ENCODE measurements at places on chromosomes 12 and 14.

DNA sequence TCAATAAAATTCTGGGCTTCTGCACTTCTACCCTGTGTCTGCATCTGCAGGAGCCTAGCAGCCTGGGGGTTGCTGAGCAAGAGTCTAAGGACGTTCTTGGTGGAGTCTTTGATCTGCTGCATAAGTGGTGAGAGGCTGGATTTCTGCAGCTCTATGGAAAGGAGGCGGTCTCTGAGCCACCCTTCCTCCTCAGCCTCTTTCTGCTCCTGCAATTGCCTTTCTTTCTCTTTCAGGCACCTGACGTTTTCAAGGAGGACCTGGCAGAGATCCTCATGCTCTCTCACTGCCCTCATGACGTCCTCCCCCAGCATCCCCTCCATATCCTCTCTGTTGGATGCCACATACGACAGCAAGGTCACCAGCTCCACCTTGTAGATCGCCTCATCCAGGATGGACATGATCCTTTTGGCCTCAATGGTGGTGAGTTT lies 13.6 kb upstream of the TPCN1 start:
- no peak for DNase-seq

DNA sequence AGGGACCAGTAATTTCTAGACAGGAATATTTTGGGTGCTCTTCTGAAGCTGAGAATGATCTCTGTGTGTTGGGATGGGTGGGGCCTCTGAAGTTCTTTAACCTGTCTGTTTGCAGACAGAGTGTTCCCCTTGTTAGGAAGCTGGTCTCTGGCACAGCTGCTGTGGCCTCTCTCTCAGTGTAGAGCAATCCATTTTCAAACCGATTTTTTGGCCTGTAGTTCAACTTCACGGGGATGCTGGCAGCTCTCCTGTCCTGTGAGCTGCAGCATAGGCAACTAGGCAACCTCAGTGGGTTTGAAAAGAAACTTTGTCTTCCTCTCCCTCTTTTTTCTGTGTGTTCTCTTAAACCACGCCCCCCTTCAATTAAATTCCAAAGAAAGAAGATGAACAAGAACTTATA lies 69.1 kb downstream of the SMOC1 start:
- DNase-seq: no peak

DNA sequence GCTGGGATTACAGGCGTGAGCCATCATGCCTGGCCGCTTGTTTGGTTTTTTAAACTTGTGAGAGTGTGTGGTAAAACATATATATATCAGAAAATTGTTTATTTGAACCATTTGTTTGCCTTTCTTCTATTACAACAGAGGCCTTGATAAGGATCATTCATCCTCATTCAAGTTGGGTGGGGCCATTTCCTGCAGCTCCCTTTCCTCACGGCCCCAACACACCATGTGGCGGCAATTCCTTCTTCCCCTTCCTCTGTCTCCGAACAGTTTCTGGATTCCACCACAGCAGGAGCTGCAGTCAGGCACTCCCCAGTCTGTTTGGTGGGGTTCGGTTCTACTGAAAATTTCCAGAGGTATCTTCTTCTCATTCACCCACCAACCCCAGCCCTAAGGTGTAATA lies 42.0 kb upstream of the RASSF3 start:
- DNase-seq: no peak

GRCh38 chr12:80864046-80864735 lies 73.5 kb downstream of the LIN7A start:
- no peak for DNase-seq

- DNase-seq: no peak
Measured at GRCh38 chr14:103199124-103199523, 75.9 kb downstream of the TNFAIP2 start.

GRCh38 chr12:102638777-102639176 lies 158.4 kb upstream of the IGF1 start:
- no peak for DNase-seq

DNA sequence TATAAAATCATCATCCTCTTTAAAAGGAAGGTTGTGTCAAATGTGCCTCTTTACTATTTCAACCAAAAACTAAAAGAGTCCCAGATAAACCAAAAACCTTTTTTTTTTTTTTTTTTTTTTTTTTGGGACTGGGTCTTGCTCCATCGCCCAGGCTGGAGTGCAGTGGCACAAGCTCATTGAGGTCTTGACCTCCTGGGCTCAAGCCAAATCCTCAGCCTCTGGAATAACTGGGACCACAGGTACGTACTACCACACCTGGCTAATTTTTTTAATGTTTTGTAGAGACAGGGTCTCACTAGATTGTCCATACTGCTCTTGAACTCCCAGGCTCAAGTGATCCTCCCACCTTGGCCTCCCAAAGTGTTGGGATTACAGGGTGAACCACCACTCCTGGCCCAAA lies 16.4 kb upstream of the SELPLG start:
- no peak for DNase-seq

- no peak for DNase-seq
Measured at GRCh38 chr12:7973457-7973825, 37.5 kb upstream of the SLC2A3 start.

DNA sequence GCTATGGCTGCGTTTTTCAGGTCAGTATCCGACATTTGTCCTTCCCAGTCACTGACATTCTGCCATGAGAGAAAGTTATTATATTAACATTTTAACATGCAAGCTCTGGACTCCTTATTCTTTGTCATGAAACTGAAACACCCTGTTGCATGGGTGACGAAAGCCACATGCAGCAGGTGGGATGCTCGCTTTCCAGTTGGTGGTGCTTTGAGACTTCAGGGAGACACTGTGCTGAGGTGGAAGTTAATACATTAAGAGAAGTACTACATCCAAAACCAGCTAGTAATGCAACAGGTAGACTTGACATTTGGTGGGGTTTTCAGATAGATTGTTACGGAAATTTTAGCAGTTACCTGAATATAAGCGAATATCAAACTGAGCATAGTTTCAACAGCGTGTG lies 32.8 kb upstream of the AMN start:
- no peak for DNase-seq

- DNase-seq: peak; percentile 95
Measured at GRCh38 chr12:8823565-8824300, 1.3 kb downstream of the A2ML1 start.

- DNase-seq: no peak
Measured at GRCh38 chr14:26867171-26867757, 269.4 kb upstream of the NOVA1 start.

GRCh38 chr12:96720363-96720705 lies 186.7 kb upstream of the NEDD1 start:
- no peak for DNase-seq

DNA sequence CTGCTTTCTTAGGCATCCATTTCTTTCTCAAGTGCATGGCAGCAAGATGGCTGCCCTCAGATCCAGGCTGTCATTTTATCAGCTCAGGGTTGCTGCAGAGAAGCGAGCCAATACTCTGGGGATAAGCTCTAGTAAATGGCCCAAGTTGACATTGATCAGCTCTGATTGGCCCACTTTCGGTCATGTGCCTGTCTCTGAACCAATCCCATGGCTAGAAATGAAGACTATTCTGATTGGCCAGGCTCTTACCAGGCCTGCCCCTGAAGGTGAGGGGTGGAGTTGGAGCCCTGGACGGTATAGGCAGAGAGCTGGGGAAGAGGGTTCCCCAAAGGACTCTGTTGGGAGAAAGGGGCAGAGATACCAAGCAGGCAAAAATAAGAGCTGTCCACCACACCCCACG lies 41.4 kb downstream of the MYO1H start:
- no peak for DNase-seq

DNA sequence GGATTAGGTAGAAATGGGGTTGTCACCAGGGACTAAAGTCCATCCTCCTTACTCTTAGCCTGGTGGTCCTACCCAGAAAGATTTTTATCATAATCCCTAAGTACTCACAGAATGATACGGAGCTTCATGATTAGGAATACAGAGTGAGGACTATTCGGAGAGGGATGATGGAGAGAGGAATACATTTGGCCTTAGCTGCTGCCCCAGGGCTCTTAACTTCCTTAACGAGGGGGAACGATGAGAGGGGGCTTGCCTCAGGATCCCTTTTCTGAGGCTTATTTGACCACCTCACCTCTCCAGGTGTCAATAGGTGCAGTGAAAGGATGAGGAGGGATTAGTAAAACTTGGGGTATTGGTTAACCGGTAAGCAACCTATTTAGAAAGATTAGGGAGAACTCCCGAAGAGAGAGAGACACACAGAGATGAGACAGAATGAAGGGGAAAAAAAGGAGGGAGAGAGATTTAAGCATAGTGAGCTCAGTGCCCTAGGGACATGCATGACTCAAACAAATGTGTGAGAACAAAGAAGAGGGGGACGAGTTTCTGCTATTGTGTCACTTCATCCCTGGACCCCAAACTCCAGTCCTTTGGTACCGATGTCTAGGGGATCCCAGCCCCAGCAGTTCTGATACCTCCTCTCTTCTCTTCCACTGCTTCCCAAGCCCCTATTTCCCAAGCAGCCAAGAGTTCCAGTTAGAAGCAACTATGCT lies 1.1 kb downstream of the NFE2 start:
- no peak for DNase-seq

GRCh38 chr12:106729611-106730010 lies 44.9 kb upstream of the RIC8B start:
- DNase-seq: no peak

GRCh38 chr12:9719790-9720189 lies 13.1 kb downstream of the CLECL1 start:
- no peak for DNase-seq

DNA sequence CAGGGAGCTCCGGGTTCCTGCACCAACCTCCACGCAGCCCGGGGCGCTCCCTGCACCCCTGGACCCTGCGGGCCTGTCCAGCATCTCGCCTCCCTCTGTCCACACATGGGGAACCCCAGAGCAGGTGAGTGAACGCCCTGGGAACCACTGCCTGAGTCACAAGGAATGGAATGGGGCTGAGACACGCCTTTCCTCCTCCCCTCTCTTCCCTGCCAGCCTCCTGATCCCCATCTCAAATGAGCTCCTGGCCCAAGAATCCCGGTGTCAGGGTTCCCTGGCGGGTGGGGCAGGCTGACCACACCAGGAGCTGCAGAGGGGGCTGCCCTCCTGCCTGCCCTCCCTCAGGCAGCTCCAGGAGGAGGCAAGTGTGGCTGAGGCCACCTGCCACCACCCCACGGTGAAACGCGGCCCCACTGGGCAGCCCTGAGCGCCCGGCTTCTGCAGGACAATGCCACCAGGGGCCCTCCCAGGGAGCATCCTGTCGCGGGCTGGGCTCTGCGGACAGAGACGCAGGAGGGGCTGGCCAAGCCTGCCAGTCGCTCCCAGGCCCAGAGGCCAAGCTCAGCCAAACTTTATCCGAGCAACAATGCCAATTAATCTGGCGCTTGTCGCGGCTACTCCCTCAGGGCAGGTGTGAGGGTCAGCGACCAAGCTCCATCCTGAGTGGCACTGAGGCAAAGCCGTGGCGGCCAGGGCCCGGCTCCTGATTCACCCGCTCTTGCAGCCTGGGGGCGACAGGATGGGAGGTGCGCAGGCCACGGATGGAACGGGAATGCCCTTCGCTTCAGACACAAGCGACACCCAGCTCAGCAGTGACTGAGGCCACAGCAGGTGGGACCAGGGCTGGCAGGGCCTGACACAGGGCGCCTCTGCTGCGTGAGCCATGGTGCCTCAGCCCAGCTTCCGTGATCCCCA lies 44.3 kb downstream of the GALNT9 start:
- DNase-seq: no peak

- no peak for DNase-seq
Measured at GRCh38 chr14:73463411-73463810, 5.1 kb upstream of the NUMB start.

DNA sequence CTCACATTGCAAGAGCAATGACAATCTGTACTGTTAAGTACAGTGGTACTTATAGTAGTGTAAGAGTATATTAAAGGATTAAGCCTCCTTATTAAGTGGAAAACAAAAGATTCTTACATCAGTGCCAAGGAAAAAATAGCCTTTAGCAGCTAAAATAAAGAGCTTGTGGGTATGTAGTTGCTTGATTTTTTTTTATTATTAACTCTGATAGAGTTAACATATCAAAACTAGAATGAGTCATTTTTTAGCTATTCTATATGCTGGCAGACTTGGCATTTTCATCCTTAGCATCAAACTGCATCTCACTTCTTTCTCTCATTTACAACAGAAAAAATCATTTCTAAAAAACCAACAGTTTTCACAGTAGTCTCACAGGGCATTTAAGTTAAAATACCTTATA lies 86.5 kb downstream of the ATP2B1 start:
- no peak for DNase-seq

DNA sequence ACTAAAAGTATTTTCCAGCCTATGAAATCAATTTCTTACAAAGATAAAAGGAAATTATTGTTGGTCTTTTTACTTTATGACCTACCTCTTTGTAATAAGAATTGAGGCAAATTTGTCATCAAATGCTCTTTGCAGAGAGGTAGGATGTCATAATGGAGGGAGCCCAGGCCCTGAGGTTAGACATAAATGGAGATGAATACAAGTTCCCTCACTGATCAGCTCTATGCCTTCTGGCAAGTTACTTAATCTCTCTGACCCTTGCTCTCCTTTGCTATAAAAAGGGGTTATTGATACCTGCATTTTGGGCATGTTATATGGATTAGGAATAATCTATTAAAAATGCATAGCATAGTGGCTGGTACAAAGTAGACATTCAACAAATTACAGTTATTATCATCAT lies 146.9 kb upstream of the KRR1 start:
- no peak for DNase-seq

DNA sequence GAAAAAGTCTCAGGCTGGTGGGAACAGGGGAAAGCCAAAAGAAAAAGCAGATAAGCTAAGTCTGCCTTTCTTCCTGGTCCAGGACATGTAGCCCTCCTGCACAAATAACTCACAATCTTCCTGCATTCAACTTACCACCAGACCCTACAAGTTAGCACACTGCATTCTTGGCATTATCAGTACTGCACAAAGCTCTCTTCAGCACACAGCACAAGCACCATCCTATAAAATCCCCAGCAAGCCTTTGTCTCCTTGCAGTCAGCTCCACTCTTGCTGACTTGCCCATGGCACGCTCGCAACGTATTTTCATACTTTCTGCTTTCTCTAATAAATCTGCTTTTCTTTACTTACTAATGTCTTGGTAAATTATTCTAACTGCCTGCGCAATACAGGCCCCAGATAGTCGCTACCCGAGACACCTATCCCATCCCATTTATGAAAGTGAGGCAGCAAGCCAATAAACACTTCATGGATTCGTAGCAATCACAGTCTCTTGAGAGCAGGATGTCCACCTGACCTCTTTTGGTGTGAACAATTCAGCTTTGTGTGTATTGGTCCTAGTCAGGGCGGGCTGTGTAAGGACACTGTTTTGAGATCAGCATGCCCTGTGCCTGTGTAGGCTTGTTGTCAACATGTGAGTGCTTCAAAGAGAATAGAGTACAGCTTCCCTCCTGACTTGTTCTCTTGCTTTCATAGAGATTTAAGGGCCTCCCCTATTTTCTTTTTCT lies 49.0 kb downstream of the TMEM117 start:
- DNase-seq: no peak

- no peak for DNase-seq
Measured at GRCh38 chr12:93831374-93831773, 154.2 kb downstream of the CRADD start.

GRCh38 chr14:77790566-77791224 lies 9.2 kb upstream of the ADCK1 start:
- no peak for DNase-seq

DNA sequence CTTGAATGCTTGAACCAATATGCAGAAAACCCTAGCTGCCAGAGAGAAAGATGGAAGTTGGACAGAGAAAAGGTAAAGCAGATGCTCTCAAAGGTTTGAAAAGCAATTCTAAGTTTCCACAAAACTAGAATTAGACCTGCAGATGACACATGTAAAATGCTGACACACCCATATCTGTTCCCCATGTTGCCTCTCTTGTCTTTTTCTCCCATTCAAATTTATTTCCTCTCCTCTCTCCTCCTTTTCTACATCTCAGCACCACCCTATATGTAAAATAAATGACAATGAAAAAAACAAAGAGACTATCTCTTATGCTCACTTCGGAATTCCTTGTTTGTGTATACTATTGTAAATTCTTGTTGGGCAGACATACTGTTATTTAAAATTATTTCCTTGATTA lies 75.5 kb upstream of the PLEKHA5 start:
- DNase-seq: no peak

All from NT2/D1 (cell line).